ENCODE measurements at places on chromosomes 7 and 10. TPM values are rescaled to one million over a fixed set of nuclear protein-coding genes. Genes with fewer than 3 reads are reported as not detected.

TEX47 gene
- total RNA-seq = 23.9 TPM

FAM25G gene
- total RNA-seq = 8.3 TPM

STK17A gene
- 18.8 TPM for total RNA-seq

C10orf120 gene
- 11.9 TPM for total RNA-seq

ARMS2 gene
- 1.4 TPM for total RNA-seq

ATOH7 gene
- 1.2 TPM for total RNA-seq

ANKRD30A gene
- 32.1 TPM for total RNA-seq

DNA sequence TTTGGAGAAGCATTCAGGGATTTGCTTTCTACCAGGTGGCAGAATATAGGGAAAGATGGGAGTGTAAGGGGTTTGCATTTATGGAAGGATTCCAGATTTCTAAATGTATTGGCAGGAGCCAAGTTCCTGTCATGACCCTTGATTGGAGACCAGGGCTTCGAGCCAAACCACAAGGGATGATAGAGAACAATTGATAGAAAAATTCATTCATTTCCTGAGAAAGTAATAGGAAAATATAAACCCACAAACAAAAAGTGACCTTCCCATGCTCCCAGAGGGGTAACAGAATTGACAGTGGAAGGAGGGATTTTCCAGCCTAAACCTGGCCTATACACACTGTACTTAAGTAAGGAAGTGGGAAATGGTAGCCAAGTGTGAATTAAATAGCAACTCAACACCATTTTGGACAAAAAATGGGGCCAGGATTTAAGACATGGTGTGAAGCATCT lies 22.4 kb upstream of the IFIT2 start:
- H3K27me3 ChIP-seq = no peaks in the 10 kb centered on the region
- peaks cover 12% of the 10 kb centered on the region for H3K4me1 ChIP-seq
- no peak overlapping the region for H3K4me3 ChIP-seq

GRCh38 chr7:137480401-137480800 lies 136.9 kb upstream of the PTN start:
- no peaks in the 10 kb centered on the region for H3K36me3 ChIP-seq
- H3K27ac ChIP-seq = no peak overlapping the region
- H3K4me1 ChIP-seq = no peaks in the 10 kb centered on the region
- no peak for DNase-seq
- H3K4me3 ChIP-seq = no peak overlapping the region

DNA sequence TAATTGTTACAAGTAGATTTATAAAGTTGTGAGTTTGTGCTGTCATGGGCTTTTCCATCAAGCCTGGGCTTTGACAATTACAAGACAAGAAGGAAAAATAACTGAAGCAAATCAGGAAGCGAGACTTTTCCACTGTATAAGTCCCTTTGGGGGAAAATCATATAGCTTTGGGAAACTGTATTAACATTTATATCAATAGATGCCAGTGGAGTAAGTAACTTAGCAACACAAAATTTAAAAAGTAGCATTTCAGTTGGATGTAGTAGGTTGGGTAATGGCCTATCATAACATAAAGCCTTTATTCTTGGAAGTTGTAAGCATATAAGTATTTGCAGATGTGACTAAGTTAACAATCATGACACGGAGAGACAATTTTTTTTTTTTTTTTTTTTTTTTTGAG lies 931.1 kb downstream of the CNTNAP2 start:
- no peaks in the 10 kb centered on the region for H3K4me1 ChIP-seq
- no peak overlapping the region for H3K4me3 ChIP-seq
- no peak for DNase-seq
- no peak overlapping the region for H3K27ac ChIP-seq
- H3K36me3 ChIP-seq = no peaks in the 10 kb centered on the region
- no peaks in the 10 kb centered on the region for H3K27me3 ChIP-seq

GRCh38 chr7:7446616-7447015 lies 89.1 kb downstream of the COL28A1 start:
- no peaks in the 10 kb centered on the region for H3K36me3 ChIP-seq
- DNase-seq = no peak
- H3K27ac ChIP-seq = no peak overlapping the region

- no peak within 1 kb of the TSS for H3K27ac ChIP-seq
- peak; percentile 42 for DNase-seq
- peak within 1 kb of the TSS; percentile 63 for H3K4me3 ChIP-seq
- H3K27me3 ChIP-seq = no peaks in the 10 kb centered on the region
Observed at GRCh38 chr7:149773446-149774236, at the start of gene ZNF467. TSS of gene ZNF467 (minus strand) at chr7:149773588. CDS start at chr7:149771032, 2,556 bp downstream.

GRCh38 chr10:104641937-104642657 lies 1.0 kb downstream of the SORCS3 start:
- DNase-seq = no peak
- H3K4me1 ChIP-seq = peaks cover 4% of the 10 kb centered on the region
- no peaks in the 10 kb centered on the region for H3K36me3 ChIP-seq

GRCh38 chr7:119086026-119086425 lies 861.5 kb downstream of the ANKRD7 start:
- H3K27ac ChIP-seq = no peak overlapping the region
- H3K4me3 ChIP-seq = no peak overlapping the region
- H3K27me3 ChIP-seq = no peaks in the 10 kb centered on the region
- DNase-seq = no peak

GRCh38 chr7:116653204-116653603 lies 18.8 kb upstream of the MET start:
- H3K36me3 ChIP-seq = no peaks in the 10 kb centered on the region
- H3K4me3 ChIP-seq = no peak overlapping the region
- no peaks in the 10 kb centered on the region for H3K4me1 ChIP-seq
- no peaks in the 10 kb centered on the region for H3K27me3 ChIP-seq

GRCh38 chr7:81367326-81367931 lies 402.4 kb downstream of the HGF start:
- no peaks in the 10 kb centered on the region for H3K27me3 ChIP-seq
- no peaks in the 10 kb centered on the region for H3K4me1 ChIP-seq
- no peak overlapping the region for H3K27ac ChIP-seq
- no peaks in the 10 kb centered on the region for H3K36me3 ChIP-seq
- DNase-seq = no peak

GRCh38 chr10:19817231-19817933 lies 1.1 kb downstream of the PLXDC2 start:
- H3K36me3 ChIP-seq = no peaks in the 10 kb centered on the region
- H3K4me1 ChIP-seq = peaks cover 12% of the 10 kb centered on the region
- H3K27ac ChIP-seq = peak overlapping the region; percentile 73
- peak overlapping the region; percentile 69 for H3K4me3 ChIP-seq

- H3K27ac ChIP-seq = no peak overlapping the region
- DNase-seq = no peak
- H3K27me3 ChIP-seq = no peaks in the 10 kb centered on the region
Observed at GRCh38 chr7:70393956-70394355, 738.0 kb upstream of the GALNT17 start.

GRCh38 chr7:43855176-43855575 lies 14.1 kb downstream of the MRPS24 start:
- H3K27ac ChIP-seq = no peak overlapping the region
- H3K4me1 ChIP-seq = no peaks in the 10 kb centered on the region
- no peak for DNase-seq
- H3K27me3 ChIP-seq = no peaks in the 10 kb centered on the region
- no peak overlapping the region for H3K4me3 ChIP-seq

GRCh38 chr10:44386546-44387052 lies 1.7 kb upstream of the CXCL12 start:
- no peak overlapping the region for H3K27ac ChIP-seq
- peak overlapping the region; percentile 26 for H3K4me3 ChIP-seq
- no peaks in the 10 kb centered on the region for H3K36me3 ChIP-seq

GRCh38 chr7:111872450-111873325 lies 310.4 kb upstream of the IMMP2L start:
- peak overlapping the region; percentile 75 for H3K27ac ChIP-seq
- no peaks in the 10 kb centered on the region for H3K36me3 ChIP-seq
- no peak overlapping the region for H3K4me3 ChIP-seq
- DNase-seq = no peak
- H3K27me3 ChIP-seq = no peaks in the 10 kb centered on the region

DNA sequence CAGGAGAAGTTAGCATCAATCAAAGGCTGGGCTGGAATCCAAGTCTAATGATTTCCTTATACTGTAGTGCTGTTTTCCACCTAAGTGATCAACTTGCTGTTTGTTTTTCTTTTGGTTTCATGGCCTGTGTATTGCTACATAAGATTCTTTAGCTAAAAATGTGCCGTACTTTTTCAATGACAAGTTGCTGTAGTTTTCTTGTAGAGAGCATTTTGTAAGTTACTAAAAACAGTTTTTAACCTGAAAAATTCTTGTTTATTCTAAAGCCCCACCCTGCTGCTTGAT lies 1.3 kb downstream of the HELLS start:
- H3K36me3 ChIP-seq = no peaks in the 10 kb centered on the region
- H3K4me3 ChIP-seq = no peak overlapping the region
- no peak overlapping the region for H3K27ac ChIP-seq
- peaks cover 5% of the 10 kb centered on the region for H3K4me1 ChIP-seq

- no peaks in the 10 kb centered on the region for H3K27me3 ChIP-seq
- H3K27ac ChIP-seq = no peak overlapping the region
- H3K36me3 ChIP-seq = no peaks in the 10 kb centered on the region
- H3K4me1 ChIP-seq = no peaks in the 10 kb centered on the region
Observed at GRCh38 chr10:89275383-89275782, 23.8 kb upstream of the LIPA start.

DNA sequence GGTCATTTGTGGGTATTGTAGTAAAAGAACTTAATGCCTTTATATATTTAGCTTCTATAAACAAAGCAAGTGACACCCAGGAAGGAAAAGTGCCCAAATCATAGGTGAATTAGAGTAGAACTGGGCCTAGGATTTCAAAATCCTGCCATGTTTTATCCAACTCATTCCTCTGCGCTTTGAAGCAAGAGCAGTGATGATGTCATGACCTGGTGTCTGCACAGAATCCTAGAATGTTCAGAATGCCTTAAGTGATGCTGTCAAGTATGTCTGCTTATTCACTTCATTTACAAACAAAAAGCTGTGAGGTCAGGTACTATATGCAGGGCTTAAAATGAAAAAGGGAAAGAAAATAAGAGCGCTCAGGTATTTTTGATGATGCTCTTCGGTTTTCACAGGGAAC lies 737.2 kb upstream of the ANKRD30A start:
- H3K4me3 ChIP-seq = no peak overlapping the region
- DNase-seq = no peak

GRCh38 chr10:113537672-113538071 lies 15.2 kb upstream of the HABP2 start:
- no peak overlapping the region for H3K4me3 ChIP-seq
- no peaks in the 10 kb centered on the region for H3K4me1 ChIP-seq
- H3K27ac ChIP-seq = no peak overlapping the region
- H3K36me3 ChIP-seq = no peaks in the 10 kb centered on the region

GRCh38 chr7:31267486-31267885 lies 73.0 kb downstream of the NEUROD6 start:
- no peak for DNase-seq
- no peaks in the 10 kb centered on the region for H3K4me1 ChIP-seq
- no peaks in the 10 kb centered on the region for H3K36me3 ChIP-seq
- H3K4me3 ChIP-seq = no peak overlapping the region

All from testis (tissue), 5 donors.